ENCODE measurements at places on chromosomes 2 and 18.

DNA sequence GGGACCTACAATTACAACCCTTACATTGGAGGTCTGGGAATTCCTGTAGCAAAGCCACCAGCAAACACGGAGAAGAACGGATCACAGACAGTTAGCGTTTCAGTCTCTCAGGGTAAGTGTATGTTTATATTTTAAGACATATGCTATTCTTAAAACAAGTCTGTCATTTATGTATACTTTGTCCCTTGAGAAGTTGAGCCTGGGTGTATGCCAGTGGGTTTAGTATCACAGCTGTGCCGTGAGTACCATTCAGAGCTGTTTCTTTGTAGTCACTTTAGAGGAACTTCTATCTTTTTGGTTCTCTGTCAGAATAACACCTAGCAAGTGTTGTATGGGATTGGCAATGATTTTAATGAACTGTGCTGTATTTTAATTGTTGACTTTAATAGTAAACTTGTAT lies 125.6 kb downstream of the BIRC6 start:
- DNase-seq: no peak

GRCh38 chr2:128625963-128626759 lies 307.5 kb upstream of the HS6ST1 start:
- DNase-seq: no peak

DNA sequence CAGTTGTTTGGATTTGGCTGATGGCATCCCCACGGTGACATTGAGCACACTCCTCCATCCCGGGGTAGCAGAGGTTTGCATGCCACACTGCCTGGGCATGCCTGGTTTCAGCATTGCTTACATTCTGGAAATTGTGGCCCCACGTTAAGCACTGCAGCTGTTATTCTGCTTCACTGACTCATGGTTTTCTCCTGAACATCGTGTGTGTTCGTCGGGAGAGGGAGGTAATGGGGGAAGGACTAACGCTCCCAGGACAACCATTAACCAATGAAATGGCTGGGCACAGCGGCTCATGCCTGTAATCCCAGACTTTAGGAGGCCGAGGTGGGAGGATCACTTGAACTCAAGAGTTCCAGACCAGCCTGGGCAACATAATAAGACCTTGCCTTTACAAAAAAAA lies 28.2 kb upstream of the YWHAQ start:
- DNase-seq: no peak

GRCh38 chr2:20649976-20650375 lies 922 bp downstream of the HS1BP3 start:
- DNase-seq: no peak

- no peak for DNase-seq
Measured at GRCh38 chr2:207041279-207041678, 102.0 kb downstream of the CPO start.

DNA sequence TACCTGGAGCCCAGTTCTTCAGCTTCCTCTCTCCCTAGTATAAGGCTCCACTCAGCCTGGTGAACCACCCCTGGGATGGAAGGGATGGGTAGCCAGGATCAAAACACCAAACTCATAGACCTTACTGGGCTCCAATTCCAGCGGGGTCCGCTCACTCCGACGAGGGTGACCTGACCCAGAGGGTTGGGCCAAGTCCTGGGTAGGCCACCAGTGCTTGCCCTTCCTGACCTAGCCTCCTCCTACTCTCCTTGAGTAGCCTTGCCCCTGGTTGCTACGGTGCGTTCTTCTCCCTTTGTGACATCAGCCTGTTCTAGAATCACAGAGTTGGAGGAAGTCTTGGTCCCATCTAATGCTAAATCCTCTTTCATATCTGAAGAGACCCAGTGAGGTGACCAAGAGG lies 537 bp upstream of the STAT4 start:
- DNase-seq: no peak

GRCh38 chr18:61870151-61870550 lies 22.7 kb downstream of the RNF152 start:
- no peak for DNase-seq

DNA sequence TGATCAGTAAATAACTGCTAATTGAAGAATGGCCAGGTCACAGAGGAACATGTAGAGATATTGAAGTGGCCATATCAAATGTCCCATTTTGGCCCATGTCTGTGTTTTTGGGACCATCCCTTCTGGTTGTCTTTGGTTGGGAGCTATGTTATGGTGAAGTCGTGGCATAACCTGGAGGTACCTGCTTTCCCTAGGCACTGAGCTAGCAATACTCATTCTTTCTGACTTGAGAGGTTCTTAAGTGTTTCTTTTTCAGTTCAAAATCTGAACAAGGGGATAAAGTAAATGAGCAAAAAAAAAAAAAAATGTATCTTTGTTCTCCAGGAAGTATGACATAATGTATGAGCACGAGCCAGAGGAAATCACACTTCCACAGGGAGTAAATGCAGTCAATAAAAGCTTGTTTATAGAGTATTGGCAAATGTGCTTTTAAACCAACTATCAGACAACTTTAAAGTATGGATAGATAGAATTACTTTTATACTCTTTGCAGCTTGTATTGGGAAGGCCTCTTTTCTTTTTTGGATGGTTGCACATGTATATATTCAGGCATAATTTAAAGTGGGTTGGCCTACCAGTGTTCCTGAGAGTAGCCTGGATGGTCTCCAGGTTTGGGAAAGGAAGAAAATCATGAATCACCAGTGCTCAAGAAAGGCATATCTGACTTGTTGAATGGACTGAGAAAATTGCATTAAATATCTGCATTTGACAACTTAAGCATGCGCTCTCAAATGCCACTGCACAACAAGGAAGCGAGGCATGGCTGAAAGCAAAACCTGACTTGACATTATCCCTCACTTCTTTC lies 125.0 kb downstream of the SPHKAP start:
- no peak for DNase-seq
